ENCODE measurements at places on chromosomes 1 and 21.
A peak's percentile ranks its signal among the peaks of the same experiment; 100 is the strongest.

DNA sequence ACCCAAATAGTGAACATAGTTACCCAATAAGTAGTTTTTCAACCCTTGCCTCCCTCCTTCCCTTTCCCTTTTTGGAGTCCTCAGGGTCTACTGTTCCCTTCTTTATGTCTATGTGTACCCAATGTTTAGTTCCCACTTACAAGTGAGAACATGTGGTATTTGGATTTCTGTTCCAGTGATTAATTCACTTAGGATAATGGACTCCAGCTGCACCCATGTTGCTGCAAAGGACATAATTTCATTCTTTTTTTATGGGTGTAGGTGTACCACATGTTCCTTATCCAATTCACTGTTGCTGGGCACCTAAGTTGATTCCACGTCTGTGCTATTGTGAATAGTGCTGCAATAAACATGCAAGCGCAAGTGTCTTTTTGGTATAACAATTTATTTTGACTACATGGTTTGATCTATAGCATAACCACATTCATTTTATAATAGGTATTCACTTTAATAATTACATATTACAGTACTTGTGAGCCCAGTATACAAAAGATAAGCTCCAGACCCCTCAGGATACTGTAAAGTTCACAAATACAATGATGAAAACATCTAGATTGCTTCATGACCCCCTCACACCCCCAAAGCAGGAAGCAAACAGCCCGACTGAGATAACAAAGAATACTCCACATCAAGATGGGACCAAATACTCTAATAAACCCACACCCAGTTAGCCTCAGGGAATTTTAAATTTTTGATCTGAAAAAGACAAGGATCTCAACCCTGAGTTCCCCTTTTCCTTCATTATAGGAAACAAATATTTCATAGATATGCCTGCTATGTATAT, 45.3 kb downstream of the PUM1 start:
- no peak for DNase-seq

DNA sequence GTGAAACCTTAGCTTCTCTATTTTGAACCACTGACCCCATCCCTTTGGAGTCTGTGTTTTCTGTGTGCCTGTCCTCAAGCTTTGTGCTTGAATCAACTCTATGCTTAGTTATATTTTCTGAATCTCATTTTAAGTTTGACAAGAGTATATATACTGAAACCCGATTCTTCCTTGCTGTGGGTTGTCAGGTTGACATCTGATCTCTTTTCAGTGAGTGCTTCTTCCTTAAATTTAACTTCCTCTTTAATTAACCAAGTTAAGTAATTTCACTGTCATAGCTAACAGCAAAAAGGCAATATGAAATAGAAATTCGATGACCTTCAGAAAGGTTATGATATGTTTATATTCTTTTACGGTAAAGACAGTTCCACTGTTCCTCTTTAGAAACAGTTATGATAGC, 69.4 kb downstream of the C1orf21 start:
- peak; percentile 7 for DNase-seq

DNA sequence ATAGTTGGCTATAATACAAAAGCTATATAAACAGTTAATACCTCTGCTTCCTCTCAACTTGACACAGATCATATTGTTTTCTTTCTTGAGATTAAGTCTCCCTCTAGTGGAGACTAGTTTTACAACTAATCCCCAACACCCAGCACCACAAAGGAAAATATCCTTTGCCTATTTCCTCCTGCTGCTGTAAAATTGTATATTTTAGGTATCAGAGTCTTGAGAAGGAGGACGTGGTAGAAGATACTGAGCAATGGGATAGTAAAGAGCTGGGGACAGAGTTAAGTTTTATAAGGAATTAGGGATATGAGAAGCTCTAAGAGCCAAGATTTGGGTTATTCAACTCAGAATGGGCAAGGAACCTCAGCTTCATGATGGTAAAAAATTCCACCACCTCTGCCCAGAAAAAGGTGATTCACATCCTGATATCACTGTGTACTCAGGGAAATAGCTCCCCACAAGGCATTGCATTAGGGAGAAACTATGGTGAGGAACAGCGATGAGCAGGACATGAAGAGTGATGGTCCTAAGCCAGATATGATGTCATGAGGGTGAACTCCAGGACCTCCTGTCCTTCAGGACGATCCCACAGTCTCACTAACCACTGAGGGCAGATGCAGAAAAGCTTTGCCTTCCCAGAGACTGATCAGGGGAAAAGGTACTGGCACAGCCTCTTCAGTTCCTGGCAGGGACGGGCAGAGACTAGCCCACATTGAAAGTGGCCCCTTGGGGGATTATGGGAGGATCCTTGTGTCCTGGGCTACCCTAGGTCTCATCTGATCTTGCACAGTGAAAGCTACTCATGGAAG, 14.7 kb upstream of the CFAP126 start:
- peak; percentile 88 for DNase-seq

GRCh38 chr1:172978595-172978994, 72.1 kb downstream of the TNFSF18 start:
- DNase-seq: no peak

- peak; percentile 54 for DNase-seq
Observed at GRCh38 chr1:240349695-240350094, 258.0 kb downstream of the FMN2 start.

DNA sequence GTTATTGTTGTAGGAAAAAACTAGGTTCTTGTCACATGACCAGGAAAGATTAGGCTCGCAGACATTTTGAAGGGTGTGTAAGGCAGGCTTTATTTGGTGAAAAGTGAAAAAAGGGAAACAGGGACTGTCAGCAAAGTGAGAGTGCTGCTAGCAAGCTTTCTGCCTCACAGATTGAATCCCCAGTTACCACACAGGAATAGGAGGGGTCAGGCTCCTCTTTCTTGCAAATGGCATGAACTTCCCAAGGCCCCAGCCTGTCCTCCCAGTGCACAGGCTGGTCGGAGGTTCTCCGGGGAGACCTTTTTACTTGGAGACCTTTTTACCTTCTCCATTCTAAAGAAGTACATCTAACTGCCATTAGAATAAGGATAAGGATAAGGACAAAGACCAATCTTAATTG, 42.1 kb downstream of the SYCP1 start:
- no peak for DNase-seq

- DNase-seq: no peak
Observed at GRCh38 chr1:31860581-31860980, 44.8 kb upstream of the SPOCD1 start.

DNA sequence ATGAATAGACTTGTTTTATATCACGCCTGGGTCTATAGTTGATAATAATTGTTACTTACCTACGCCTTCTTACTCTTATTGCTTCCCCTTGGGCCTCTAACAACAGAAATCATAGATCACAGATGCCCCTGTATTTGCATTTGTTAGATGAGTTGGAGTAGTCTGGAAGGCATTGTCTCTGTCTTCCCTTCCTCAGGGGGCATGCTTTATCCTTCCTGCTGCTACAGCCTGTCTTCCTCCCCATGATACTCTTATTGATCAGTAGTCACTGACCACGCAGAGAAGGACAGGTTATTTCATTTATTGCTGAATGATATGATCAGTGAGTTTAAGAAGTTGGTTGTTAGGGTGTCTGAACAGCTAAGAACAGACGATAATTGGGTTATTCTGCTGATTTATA, 98.4 kb downstream of the DNM3 start:
- DNase-seq: no peak

DNA sequence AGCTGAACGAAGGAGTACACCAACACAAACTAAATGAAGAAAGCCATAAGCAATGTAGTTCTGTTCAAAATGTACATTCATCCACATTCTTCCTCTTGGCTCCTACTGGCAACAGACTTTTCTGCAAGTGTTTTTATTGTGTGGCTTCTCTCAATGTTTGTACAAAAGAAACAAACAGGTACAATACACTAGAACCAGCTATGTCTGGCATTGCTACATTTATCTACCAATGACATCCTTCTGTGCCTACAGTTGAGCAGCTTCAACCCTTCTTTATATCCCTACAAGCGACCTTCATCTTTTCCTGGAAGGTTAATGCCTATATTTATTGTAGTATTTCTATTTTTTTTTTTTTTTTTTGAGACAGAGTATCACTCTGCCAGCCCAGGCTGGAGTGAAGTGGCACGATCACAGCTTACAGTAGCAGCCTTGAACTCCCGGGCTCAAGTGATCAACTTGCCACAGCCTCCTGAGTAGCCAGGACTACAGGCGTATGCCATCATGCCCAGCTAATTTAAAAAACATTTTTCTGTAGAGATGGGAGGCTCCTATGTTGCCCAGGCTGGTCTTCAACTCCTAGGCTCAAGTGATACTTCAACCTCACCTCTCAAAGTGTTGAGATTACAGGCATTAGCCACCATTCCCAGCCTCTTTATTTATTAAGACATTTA, 89.3 kb downstream of the ASH1L start:
- no peak for DNase-seq

GRCh38 chr1:229197265-229197585, 73.7 kb upstream of the RAB4A start:
- DNase-seq: no peak

DNA sequence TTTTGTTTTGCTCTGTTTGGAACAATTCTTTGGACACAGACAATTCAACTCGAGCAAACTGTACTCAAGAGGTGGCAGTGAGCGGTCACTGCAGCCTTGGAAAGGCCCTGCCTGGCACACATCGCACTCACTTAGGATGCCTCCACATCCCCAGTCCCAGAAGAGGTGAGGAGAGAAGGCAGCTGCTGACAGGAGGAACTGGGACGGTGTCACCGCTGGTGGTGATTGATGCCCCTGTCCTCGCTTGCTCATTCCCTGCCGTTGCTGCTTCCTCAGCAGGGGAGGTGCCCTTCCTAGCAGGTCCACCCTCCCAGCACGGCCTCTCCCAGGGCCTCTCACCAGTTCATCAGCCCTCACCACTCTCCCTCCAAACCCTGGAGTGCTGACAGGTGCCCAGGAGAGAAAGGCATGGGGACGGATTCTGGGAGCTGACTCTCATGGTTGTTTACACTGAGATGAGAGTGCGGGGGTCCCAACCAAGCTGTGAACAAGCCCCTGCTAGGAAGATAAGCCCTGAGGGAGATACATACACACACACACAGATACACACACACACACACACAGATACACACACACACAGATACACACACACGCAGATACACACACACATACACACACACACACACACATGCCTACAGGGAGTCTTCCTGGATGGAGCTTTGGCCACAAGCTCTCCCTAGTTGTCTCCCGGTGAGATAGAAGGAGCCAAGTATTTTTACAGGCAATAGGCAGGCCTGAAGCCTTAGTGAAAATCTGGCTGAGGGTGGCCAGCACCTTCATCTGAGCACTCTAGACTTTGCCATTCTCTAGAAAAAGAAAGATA, 101.1 kb downstream of the CDC7 start:
- no peak for DNase-seq

GRCh38 chr1:101044259-101044658, 18.7 kb upstream of the DPH5 start:
- DNase-seq: no peak

GRCh38 chr1:187842406-187843165, 1013.8 kb downstream of the PLA2G4A start:
- DNase-seq: peak; percentile 55

DNA sequence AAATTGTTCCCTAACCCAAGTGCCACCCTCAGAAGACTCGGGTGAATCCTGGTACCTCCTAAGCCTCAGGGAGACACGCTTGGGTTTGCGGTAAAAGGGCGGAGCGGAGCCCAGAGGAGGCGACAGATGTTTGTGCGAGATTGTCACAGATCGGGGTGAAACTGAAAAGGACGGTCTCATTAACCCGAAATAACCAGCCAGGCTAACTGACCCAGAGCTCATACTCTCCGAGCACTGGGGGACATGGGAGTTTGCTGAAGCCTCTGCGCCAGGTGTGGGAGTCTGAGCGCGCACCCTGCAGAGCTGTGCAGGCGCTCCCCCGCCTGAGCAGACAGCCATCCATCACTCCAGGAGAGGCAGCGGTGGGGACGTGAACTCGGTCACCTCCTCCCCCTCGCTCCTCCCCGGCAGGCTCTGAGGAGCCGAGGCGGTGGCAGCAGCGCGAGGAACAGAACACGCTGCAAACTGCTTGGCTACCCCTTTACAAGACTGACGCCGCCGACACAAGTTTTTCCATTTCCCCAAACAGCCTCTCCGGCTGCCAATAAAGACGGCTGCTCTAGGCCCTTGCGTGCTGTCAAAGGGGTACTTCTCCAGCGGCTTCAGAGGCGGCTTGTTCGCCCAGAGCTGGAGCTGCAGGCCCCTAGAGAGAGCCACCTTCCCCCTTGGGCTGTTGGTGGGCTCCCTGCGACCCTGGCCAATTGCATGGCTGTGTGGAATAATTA, 43.5 kb downstream of the RRAGC start:
- no peak for DNase-seq

GRCh38 chr1:47444562-47445465, 7.0 kb downstream of the FOXD2 start:
- DNase-seq: peak; percentile 34

DNA sequence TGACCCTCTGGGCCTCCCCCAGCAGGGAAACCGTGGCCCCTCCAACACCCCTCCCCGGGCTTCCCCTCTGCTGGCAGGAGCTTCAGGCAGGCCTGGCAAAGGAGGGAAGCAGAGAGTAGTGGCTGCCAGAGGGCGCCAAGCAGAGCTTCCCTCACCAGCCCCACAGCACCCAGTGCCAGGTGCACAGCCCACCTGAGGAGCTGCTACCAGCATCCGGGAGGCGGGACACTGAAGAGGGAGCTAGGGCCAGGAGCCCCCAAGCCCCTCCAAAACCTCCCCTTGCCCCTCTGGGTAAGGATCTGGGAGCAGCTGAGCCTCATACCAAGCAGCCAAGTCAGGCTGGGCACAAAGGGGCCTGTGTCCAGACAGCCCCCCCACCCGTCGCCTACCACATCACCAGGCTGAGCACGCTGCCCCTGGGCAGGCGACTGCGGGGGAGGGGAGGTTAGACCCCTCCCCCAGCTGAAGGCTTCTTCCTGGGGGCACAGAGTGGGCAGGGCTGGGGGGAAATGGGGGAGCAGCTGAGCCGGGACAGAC, 19.6 kb downstream of the CCDC24 start:
- DNase-seq: no peak

DNA sequence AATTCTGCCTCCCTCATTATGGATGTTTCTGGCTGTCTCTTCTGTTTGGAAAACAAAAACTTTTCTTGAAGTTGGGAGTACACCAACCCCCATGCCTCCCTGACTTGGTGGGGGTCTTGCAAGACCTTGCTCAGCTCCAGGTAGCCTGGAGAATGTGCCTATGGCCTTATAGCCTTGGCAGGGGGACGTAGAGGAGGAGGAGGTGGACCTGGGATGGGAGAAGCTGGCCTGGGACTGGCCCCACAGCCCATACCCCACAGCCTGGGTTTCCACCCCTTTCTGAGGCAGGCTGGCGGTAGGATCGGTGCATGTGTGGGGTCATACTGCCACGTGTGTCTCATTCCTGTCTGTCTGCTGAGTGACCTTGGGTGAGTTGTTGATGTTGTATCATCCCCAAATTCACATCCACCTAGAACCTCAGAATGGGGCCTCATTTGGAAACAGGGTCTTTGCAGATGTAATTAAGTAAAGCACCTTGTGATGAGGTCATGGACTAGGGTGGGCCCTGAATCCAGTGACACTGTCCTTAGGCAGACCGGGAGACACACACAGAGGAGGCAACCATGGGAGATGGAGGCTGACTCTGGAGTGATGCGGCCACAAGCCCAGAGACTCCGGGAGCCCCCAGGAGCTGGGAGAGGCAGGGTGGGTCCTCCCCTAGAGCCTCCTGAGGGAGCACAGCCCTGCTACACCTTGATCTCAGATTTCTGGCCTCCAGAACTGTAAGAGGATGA, 18.5 kb downstream of the OBSCN start:
- DNase-seq: no peak

- DNase-seq: peak; percentile 95
Observed at GRCh38 chr1:23554481-23555269, 4.6 kb downstream of the ID3 start.

GRCh38 chr1:96912248-96912647, 190.7 kb downstream of the PTBP2 start:
- DNase-seq: no peak

GRCh38 chr1:119320100-119320499, 48.5 kb upstream of the HAO2 start:
- DNase-seq: no peak
